ENCODE measurements at places on chromosomes 12 and 14.
A peak's percentile ranks its signal among the peaks of the same experiment; 100 is the strongest.

DNA sequence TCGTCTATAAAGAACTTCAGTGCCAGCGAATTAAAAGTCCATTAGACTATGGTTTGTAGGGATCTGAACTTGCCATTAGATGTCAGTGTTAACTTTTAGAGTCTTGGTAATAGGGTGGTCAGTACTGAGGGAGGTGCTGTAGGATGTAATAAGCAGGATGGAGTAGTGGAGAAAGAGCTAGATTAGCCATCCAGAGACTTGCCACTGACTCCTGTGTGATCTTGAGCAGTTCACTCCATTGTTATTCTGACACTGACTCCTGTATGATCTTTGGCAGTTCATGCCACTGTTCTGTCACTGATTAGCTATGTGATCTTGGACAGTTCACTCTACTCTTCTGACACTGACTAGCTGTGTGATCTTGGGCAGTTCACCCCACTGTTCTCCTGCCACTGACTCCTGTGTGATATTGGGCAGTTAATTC, 133.6 kb downstream of the TTLL5 start:
- no peak for DNase-seq

DNA sequence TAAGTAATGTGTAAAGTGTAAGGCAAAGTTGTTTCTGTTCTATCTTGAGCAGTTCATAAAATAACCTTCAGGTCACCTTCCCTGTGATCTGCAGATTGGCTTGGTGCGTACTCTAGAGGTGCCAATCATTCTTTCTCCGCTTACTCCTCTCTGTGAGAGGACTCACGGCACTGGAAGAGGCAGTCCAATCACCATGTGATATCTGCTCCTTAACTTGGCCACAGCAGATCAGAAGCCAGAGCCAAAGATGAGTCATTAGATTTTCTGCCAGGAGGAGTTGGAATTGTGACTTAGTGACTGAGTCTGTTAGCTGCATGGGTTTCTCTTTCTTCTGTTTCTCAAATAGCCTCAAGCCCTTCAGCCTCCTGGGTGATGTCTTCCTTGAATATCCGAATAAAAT, 165.5 kb downstream of the SLC41A2 start:
- no peak for DNase-seq

DNA sequence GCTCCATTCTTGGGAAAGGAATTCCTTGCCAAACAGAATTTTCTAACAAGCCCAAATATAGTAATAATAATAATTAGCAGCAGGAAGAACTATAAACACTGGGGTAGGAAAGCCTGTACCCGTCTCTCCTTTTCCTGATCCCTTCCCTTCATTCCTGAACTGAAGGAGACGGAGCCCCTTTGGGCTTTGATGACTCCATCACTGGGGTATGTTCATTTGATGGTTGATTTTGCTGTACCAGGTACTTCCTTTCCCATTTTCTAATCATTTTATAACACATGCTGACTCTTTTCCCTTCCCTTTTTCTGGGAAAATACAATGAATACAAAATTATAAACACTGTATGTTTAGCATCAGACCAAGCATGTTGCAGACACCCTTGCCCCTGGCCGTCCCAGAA, 3.6 kb upstream of the RCOR1 start:
- no peak for DNase-seq

DNA sequence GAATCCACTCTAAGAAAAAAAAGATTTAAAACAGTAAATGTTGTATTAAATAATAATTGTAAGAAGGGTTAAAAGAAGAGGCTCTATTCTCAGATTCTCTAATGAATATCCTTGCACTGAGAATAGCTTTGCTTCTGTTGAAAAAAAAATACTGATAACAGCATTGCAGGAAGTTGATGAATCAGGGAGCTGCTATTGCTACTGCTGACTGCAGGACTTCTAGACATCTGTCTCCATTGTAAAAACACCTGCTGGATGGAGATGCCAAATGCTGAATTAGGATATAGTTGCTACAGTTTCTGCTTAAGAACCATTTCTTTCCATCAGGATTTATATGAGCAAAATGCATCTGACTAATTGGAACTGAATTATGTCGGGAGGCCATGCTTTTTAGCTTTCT, 50.3 kb upstream of the ANP32D start:
- no peak for DNase-seq

DNA sequence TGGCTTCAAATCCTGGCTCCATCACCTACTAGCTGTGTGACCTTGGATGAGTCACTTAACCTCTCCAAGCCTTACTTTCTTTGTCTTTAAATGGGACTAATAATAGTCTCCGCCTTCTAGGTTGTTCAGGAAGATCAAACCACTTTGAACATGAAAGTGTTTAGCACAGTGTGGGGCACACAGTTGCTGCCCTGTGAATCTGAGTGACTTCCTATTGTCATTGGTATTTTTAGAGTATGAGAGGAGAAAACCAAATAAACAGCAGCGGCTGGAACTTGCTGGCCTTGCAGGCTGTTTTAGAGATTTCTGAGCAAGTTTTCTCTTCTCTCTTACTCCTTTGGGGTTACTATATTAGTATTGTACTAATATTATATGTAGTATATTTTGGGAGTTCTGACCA, 120.7 kb upstream of the MYL2 start:
- no peak for DNase-seq

GRCh38 chr14:70907996-70908934, 1.0 kb downstream of the PCNX1 start:
- DNase-seq, result peak; percentile 59

DNA sequence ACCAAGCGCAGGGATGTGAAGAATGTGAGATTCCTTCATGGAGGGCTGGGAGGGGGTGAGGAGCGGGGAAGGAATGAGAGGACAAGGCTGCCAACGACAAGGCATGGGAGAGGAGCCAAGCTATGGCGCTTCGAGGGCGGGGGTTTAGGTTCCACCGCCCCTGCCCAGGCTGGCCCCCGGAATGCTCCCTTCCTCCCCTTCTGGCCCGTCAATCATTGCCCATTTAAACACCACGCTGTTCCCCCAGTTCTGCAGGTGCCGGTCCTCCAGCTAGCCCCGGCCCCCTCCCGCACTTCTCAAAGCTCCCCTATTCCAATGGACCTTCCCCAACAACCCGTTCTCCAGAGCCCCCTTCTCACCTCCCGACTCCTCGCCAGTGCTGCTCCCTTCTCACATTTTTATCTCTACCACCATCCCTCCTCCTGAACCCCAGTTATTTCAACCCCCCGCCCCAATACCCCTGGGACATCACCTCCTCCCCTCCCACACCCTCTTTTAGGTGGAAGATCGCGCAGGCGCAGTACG, 428 bp downstream of the RNF41 start:
- no peak for DNase-seq

DNA sequence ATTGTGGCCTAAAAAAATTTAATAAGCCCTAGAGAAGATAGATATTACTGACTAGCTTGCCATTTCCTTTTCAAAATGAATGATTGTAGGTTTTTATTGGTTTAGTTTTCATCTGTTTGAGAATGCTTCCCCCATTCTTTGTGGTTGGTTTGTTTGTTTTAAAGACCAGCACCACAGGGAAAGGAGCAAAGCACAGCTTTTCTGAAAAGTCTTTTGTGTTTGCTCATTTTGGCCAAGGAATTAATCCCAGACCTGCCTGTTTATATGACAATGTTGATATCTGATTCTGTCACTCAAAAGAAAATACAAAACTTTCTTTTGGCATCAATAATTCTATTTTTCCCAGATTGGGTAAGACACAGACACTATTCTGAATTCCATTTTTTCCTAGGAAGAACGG, 312.5 kb upstream of the FLRT2 start:
- no peak for DNase-seq

GRCh38 chr12:130947028-130947613, 6.6 kb upstream of the ADGRD1 start:
- DNase-seq, result no peak

- no peak for DNase-seq
These were observed 495 bp downstream of the TMEM121 start for GRCh38 chr14:105526776-105527380.

DNA sequence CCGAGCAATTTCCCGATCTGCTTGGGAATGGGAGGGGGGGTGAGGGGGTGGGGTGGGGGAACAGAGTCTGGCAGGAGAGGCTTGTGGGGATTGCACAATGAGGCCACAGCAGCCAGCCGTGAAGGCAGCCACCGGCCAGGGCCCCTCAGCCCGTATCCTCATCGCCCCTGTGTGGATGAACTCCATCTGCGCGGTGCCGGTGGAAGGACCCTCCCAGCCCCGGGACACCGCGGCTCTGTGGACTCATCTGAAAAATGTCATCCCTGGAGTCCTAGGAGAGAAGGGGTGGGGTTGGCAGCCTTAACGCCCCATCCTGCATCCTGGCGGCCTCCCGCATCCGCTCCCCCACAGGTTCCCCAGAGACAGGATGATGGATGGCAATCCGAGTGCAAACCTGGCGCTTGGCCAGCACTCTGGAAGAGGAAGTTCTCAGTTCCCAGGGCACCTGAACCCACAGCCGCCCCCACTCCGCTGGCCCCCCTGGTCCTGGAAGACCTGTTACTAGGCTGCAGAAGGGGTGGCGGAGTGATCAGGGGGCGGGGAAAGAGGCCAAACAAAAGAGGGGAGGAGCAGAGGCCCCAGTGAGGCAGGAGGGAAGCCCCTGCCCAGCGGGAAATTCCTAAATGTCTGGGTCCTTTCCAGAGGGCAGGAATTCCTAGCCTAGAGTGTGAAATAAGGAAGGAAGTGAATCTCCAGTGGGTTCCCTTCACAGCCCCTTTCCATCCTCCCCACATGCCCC, 1.2 kb upstream of the TNFAIP2 start:
- no peak for DNase-seq
